ENCODE measurements at places on chromosomes 11 and 22. TPM values are rescaled to one million over a fixed set of nuclear protein-coding genes. Genes with fewer than 3 reads are reported as not detected.
A peak's percentile ranks its signal among the peaks of the same experiment; 100 is the strongest.

Gene CST6
- not detected for polyA plus RNA-seq

DNA sequence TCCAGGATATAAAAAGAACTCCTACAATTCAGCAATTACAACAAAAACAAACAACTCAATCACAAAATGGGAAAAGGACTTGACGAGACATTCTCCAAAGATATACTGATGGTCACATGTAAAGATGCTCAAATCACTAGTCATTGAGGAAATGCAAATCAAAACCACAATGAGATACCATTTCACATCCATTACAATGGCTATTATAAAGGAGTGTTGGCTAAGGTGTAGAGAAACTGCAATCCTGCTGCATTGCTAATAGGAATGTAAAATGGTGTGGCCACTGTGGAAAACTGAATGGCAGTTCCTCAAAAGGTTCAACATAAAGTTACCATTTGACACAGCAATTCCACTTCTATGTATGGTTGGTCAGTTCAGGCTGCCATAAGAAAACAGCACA lies 11.8 kb upstream of the TBCEL start:
- no peaks in the 10 kb centered on the region for H3K36me3 ChIP-seq
- H3K4me3 ChIP-seq, result no peak overlapping the region
- peaks cover 5% of the 10 kb centered on the region for H3K27me3 ChIP-seq
- H3K27ac ChIP-seq, result no peak overlapping the region
- no peak for DNase-seq

- H3K27ac ChIP-seq, result peak overlapping the region; percentile 66
- peaks cover 67% of the 10 kb centered on the region for H3K4me1 ChIP-seq
- H3K36me3 ChIP-seq, result no peaks in the 10 kb centered on the region
- peak; percentile 92 for DNase-seq
Measured at GRCh38 chr11:117072517-117073461, 25.4 kb downstream of the SIK3 start.

GRCh38 chr11:88105526-88105925 lies 69.7 kb downstream of the RAB38 start:
- no peak overlapping the region for H3K27ac ChIP-seq
- no peak overlapping the region for H3K4me3 ChIP-seq
- no peaks in the 10 kb centered on the region for H3K36me3 ChIP-seq

GRCh38 chr11:83971063-83971462 lies 684.9 kb upstream of the CCDC90B start:
- no peaks in the 10 kb centered on the region for H3K27me3 ChIP-seq
- no peak for DNase-seq
- H3K4me1 ChIP-seq, result no peaks in the 10 kb centered on the region
- H3K27ac ChIP-seq, result no peak overlapping the region
- no peak overlapping the region for H3K4me3 ChIP-seq

- H3K27me3 ChIP-seq, result no peaks in the 10 kb centered on the region
- no peak for DNase-seq
- H3K4me1 ChIP-seq, result no peaks in the 10 kb centered on the region
- H3K4me3 ChIP-seq, result no peak overlapping the region
- no peak overlapping the region for H3K27ac ChIP-seq
Measured at GRCh38 chr11:115860246-115860645, 356.0 kb upstream of the CADM1 start.

DNA sequence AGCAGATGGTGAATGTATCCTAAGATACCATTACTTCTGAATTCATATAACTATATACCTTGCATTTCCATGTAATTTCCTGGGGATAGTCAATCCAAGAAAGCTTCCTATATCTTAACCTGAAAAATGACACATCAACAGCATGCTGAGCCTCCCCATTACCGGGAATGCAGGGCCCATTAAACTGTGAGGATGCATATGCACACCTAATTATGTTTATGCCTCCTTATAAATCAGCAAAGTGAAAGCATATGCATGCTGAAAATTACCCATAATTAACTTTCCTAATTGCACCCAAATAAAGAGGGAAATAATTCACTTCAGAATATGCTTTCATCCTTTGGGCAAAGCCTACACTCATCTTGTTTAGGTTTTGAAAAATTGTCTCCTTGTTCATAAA lies 663.0 kb downstream of the KCNA4 start:
- no peak overlapping the region for H3K4me3 ChIP-seq
- no peaks in the 10 kb centered on the region for H3K4me1 ChIP-seq

DNA sequence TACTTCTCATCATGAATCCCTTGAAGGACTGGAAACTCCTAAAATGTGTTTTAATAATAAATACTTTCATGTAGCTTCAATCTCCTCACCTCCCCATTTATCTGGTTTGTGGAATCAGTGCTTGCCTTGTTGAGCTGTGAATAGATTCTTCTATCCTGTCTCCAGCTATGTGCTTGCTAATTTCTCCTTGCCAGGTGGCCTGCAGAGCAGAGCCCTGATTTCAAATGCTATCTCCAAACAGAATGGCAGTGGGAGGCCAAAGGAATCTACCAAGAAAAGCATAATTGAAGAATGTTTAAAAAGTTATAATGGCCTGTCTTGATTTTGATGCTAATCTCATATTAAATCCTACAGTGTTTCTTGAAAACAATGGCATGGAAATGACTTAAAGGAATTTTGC lies 309.3 kb upstream of the CHORDC1 start:
- H3K36me3 ChIP-seq, result no peaks in the 10 kb centered on the region
- DNase-seq, result no peak
- no peak overlapping the region for H3K27ac ChIP-seq
- no peaks in the 10 kb centered on the region for H3K4me1 ChIP-seq
- H3K27me3 ChIP-seq, result no peaks in the 10 kb centered on the region

- H3K4me3 ChIP-seq, result no peak overlapping the region
- H3K27me3 ChIP-seq, result peaks cover 32% of the 10 kb centered on the region
- no peak overlapping the region for H3K27ac ChIP-seq
- H3K36me3 ChIP-seq, result no peaks in the 10 kb centered on the region
- H3K4me1 ChIP-seq, result no peaks in the 10 kb centered on the region
- DNase-seq, result no peak
Measured at GRCh38 chr11:40289370-40289769, 1170.1 kb downstream of the LRRC4C start.

GRCh38 chr11:135075740-135076139 lies 663.7 kb upstream of the B3GAT1 start:
- peak; percentile 6 for DNase-seq
- H3K27me3 ChIP-seq, result no peaks in the 10 kb centered on the region
- H3K4me3 ChIP-seq, result no peak overlapping the region
- H3K36me3 ChIP-seq, result no peaks in the 10 kb centered on the region
- no peak overlapping the region for H3K27ac ChIP-seq
- no peaks in the 10 kb centered on the region for H3K4me1 ChIP-seq

- H3K36me3 ChIP-seq, result peaks cover 95% of the 10 kb centered on the region
- no peak overlapping the region for H3K27ac ChIP-seq
- H3K4me3 ChIP-seq, result no peak overlapping the region
- H3K27me3 ChIP-seq, result no peaks in the 10 kb centered on the region
- DNase-seq, result no peak
- no peaks in the 10 kb centered on the region for H3K4me1 ChIP-seq
Measured at GRCh38 chr11:86335131-86335767, 33.2 kb downstream of the HIKESHI start.

DNA sequence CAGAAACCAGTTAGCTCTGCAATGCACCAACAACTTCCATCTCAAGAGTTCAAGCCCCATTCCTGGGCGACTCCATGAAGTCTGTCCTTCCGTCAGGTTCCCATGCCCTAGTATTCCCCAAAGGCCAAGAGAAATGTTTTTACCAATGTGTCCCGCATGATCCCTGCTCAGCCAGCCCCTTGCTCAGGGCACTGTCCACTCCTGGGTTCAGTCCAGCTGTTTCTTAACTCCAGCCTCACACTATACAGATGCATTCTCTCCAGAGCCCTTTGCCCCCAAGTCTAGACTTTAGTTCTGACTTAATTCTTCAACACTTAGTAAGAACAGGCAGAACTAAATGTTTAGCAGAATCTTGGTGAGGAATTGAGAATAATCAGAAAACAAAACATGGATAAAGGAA lies 497.5 kb downstream of the SOX6 start:
- no peak overlapping the region for H3K27ac ChIP-seq
- H3K4me1 ChIP-seq, result no peaks in the 10 kb centered on the region
- H3K36me3 ChIP-seq, result no peaks in the 10 kb centered on the region
- H3K4me3 ChIP-seq, result no peak overlapping the region

- no peaks in the 10 kb centered on the region for H3K36me3 ChIP-seq
- no peak overlapping the region for H3K4me3 ChIP-seq
- H3K27ac ChIP-seq, result no peak overlapping the region
Measured at GRCh38 chr11:20647976-20648565, 21.3 kb upstream of the NELL1 start.

GRCh38 chr11:91248199-91248807 lies 976.3 kb upstream of the FAT3 start:
- no peak overlapping the region for H3K4me3 ChIP-seq
- no peaks in the 10 kb centered on the region for H3K4me1 ChIP-seq
- DNase-seq, result no peak
- H3K27me3 ChIP-seq, result no peaks in the 10 kb centered on the region
- H3K27ac ChIP-seq, result no peak overlapping the region

DNA sequence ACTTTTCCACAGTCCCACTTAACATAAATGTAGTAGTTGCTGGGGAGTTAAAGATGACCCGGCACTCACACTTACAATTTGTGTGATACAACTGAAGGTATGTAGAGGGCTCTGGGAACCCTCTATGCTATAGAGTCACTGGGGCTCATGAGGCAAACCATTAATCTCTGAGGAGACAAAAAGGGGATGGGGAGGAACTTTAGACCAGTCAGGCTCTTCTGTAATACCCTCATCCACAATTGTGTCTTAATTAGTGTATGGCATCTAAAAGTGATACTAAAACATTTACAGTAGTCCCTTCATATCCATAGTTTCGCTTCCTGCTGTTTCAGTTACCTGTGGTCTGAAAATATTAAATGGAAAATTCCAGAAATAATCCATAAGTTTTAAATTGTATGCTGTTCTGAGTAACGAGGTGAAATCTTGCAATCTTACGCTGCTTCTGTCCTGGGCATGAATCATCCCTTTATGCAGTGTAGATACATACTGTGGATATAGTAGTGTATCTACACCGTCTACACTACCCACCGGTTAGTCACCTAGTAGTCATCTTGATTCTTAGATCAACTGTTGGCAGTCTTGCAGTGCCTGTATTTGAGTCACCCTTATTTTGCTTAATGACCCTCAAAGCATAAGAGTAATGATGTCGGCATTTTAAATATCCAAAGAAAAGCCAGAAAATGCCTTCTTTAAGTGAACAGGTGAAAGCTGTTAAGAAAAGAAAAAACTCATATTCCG lies 12.2 kb downstream of the CBL start:
- no peak for DNase-seq
- peaks cover 15% of the 10 kb centered on the region for H3K36me3 ChIP-seq
- no peak overlapping the region for H3K4me3 ChIP-seq
- H3K27me3 ChIP-seq, result no peaks in the 10 kb centered on the region
- no peak overlapping the region for H3K27ac ChIP-seq

DNA sequence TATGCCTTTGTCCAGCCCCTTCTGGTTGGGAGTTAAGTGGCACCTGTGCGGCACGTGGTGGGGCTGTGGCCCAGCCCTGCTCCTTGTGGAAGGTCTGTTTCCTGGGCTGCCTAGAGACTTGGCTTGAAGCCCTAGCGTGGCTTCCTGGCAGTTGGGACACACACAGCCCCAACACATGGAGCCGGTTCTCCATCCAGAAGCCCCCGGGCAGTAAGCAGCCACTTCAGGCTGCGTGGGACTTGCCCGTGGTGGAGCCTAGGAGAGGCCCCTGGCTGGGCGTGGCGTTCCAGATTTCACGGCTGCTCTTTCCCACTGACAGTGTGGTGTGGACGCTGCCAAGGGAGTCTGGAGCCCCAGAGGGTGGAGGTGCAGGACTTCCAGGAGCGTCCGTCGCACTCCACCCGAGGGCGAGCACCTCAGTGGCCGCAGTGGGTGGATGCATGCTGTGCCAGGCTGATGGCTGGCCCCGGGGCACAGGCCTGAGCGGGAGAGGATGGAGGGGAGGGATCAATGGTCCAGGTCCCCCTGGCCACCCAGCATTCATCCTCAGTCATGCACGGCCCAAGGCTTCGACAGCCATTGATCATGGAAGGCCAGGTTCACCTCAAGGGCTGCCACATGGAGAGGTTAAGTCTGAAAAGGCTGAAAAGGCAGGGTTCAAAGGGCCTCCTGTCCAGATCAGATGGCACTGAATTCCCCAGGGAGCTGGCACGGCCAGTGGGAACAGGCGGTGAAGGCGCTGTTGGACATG lies 9.3 kb downstream of the CCND1 start:
- no peaks in the 10 kb centered on the region for H3K4me1 ChIP-seq
- DNase-seq, result no peak
- H3K36me3 ChIP-seq, result no peaks in the 10 kb centered on the region
- no peak overlapping the region for H3K27ac ChIP-seq

GRCh38 chr11:29300420-29300819 lies 716.4 kb downstream of the KCNA4 start:
- no peak for DNase-seq
- H3K4me1 ChIP-seq, result no peaks in the 10 kb centered on the region
- H3K27ac ChIP-seq, result no peak overlapping the region
- no peaks in the 10 kb centered on the region for H3K27me3 ChIP-seq
- no peak overlapping the region for H3K4me3 ChIP-seq
